ENCODE measurements at places on chromosomes 7 and 10.

- no peak for DNase-seq
Measured at GRCh38 chr7:132501956-132502355, 74.3 kb downstream of the PLXNA4 start.

DNA sequence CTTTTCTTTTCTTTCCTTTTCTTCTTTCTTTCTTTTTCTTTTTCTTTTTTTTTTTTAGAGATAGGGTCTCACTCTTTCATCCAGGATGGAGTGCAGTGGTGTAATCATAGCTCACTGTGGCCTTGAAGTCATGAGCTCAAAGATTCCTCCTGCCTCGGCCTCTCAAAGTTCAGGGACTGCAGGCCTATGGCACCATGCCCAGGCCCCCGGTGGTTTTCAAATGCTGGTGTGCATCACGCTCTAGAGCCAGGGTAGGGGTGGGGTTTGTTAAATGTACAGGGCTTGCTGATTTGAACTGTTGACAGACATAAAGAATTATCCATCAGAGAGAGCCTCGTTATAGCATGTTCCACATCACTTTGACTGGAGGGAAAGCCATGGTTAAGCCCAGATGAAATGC lies 5.8 kb downstream of the MINDY4 start:
- DNase-seq, result no peak

- DNase-seq, result no peak
Measured at GRCh38 chr10:68560186-68560942, at the start of gene TET1. Gene TET1 (plus strand): TSS chr10:68560337. CDS start chr10:68572339, 12,002 bp downstream.

DNA sequence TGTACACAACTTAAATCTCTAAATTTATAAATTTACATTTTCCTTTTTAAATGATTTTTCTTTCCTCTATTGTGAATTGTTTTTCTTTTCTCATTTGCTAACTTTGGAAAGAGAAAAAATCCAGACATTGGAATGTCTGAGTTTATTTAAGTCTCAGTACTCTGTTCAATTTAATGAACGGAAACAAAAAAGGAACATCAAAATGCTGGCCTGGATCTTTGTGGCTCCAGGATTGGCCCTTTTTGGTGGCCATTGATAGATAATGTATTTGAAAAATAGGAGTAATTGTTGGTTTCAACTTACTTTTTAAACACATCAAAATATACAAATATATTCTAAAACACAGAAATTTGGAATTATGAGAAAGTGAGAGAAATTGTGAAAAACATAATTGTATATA lies 336.0 kb downstream of the SUGCT start:
- DNase-seq, result no peak

- no peak for DNase-seq
Measured at GRCh38 chr7:90173127-90173844, 19.0 kb downstream of the STEAP1 start.

DNA sequence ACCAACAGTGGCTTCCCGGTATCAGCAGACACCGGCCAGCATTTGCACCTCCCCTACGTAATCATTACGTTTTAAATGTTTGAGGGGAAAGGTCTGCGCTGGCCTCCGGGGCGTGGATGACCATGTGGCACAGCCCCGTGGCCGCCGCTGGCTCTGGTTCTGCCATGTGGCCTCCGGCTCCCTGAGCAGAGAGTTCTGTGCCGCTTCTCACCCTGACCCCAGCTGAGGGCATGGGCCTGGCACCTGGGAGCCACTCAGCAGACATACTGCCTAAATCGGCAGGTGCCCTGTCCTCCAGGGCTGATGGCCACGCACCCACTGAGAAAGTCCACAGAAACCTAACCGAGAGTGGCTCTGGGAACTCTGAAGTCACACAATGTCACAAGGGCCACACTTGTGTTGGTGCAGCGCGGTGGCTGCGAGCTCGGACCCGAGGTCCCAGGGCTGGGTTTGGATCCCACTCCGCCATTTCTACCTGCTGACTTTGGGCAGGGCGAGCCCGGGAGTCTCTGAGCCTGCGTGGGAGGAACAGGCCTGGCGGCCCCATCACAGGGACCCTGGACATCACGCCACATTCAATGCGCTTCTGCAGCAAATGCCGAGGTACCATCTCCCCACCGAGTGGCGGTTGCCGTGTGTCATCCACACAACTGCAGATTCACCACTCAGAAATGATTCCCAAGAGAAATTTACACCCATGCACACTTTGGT lies 25.3 kb downstream of the CFAP46 start:
- DNase-seq, result no peak

GRCh38 chr7:77903597-77903996 lies 105.0 kb downstream of the PHTF2 start:
- no peak for DNase-seq

DNA sequence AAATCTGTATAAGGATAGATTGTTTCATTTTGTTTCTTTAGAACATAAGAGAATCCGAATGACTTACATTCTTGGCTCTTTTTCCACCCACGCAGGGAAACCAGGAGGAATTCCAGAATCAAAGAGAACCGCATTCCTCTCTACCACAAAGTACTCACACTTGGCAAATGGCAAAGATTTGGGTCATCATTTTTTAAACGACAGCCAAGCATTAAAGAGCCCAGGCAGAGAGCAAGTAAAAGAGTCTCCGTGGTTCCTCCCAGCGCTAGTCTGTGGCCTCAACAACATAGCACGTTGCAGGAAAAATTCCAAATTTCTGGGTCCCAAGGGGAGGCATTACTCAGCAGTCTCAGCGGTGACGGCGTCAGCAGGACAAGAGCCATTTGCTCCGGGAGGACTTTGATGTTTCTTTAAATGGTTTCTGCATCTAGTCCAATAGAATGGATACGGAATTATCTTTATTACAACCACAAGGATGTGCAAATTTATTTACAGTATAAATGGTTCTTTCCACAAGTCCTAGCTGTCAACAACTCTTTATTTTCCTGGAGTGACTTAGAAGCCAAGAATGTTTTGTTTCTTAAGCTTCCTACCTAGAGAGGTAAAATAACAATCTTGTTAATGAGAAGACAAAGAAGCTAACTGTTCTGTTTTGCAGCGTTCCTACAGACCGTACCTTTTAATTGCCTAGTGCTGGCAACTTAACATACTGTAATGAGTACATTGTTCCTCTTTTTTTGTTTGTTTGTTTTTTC lies 232.5 kb downstream of the SKIDA1 start:
- DNase-seq, result peak; percentile 83

DNA sequence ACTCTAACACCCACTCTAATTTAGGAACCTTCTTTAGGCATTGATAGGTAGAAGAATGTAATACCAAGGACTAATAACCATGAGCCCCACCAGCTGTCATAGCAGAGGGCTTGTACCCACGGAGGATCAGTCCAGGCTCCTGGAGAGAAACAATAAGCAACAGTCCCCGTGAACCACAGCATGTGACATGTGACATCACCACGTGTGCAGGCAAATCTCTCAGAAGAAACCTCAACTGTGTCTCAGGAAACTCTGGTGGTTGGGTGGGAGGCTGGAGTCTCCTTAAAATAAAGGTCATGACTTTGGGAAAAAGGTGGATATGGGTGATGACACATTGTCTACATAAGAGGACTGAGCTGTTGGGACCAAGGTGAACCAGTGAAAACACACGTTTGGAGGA lies 653.9 kb upstream of the FOXK1 start:
- no peak for DNase-seq

GRCh38 chr7:20442951-20443350 lies 112.3 kb downstream of the ITGB8 start:
- DNase-seq, result no peak

GRCh38 chr7:93160410-93160809 lies 12.2 kb upstream of the SAMD9L start:
- no peak for DNase-seq

GRCh38 chr7:91196058-91196457 lies 68.2 kb upstream of the FZD1 start:
- no peak for DNase-seq

DNA sequence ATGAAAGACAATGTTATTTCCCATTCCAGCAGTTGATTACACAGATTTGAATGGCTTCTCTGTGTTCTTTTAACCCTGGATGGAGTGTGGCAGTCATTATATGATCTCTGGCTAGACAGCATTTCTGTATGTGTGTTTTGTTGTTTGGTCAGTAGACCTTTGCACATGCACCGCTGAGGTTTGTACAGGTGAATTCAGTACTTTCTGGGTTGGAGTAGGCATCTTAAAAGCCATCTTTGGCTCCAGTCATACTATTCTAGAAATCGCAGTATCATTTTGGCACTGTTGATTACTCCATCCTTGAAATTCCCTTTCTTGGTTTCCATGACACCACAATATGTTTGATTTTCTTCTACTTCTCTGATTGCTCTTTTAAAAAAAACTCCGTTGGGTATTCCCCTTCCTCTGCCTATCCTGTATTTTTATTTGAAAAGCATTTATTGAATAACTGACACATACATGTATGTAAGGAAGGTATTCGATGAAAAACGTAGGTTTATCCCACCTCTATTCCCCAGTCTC lies 29.9 kb downstream of the TAS2R41 start:
- no peak for DNase-seq

- no peak for DNase-seq
Measured at GRCh38 chr7:23594879-23595604, 2.1 kb upstream of the CCDC126 start.

DNA sequence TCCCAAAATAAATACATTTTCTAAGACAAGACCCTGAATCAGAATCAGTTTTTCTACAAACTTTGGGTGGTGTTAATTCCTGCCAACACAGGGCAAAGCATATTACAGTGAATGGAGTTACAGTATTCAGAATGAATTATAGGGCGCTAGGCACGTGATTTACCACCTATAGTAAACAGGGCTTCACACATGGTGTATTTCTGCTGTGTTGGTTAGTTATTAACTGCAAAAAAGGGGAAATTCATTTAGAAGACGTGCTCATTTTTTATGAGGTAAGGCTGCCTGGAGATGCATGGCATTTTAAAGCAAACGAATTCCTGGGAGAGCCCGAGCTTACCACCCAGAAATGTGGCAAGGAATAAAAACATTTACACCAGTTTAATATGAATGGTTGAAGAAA lies 393.8 kb downstream of the LRMDA start:
- DNase-seq, result no peak

- no peak for DNase-seq
Measured at GRCh38 chr7:107982918-107983389, 20.0 kb downstream of the LAMB1 start.

DNA sequence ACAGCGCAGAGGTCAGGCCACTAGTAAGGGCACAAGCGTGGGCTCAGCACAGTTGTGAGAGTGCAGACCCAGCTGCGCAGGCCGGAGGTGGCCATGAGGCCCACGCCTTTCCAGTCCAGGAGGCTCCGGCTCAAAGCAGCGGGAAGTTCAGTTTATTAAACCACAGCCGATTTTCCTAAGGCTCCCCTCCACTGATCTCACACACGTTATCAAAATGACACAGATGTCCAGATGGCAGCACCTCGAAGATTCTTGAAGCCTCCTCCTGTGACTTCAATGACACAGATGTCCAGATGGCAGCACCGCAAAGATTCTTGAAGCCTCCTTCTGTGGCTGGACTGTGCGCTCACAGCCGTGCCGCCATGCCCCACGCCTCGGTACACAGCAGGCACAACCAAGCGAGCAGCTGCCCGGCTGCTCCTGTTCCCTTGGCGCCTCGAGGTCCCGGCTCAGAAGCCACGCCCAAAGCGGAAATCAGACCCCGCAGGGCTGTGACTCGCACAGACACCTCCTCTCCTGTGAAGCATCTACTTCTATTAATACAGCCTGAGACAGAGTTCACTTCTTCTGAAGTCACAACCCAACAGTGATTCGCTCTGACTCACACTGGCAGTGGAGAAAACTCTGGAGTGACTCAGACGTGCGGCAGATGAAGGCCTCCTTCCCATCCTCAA lies 122.7 kb downstream of the MAD1L1 start:
- peak; percentile 78 for DNase-seq

DNA sequence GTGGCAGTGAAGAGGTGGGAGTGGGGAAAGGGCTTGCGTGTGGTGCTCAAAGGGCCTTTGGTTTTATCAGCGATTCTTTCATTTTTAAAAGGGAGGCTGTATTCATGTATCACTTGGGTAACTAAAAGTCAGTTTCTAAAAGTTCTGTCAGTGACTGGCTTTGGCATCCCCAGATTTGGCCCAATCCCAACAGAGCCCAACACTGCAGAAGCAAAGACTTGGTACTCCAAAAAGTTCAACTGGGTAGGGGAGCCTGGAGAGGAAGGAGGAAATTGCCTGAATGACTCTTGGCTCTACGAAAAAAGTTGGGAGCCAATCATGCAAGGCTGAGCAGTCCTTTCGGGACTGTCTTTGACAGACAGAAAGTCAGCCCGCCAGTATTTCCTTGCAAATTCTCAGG lies 54.5 kb upstream of the COL13A1 start:
- no peak for DNase-seq

DNA sequence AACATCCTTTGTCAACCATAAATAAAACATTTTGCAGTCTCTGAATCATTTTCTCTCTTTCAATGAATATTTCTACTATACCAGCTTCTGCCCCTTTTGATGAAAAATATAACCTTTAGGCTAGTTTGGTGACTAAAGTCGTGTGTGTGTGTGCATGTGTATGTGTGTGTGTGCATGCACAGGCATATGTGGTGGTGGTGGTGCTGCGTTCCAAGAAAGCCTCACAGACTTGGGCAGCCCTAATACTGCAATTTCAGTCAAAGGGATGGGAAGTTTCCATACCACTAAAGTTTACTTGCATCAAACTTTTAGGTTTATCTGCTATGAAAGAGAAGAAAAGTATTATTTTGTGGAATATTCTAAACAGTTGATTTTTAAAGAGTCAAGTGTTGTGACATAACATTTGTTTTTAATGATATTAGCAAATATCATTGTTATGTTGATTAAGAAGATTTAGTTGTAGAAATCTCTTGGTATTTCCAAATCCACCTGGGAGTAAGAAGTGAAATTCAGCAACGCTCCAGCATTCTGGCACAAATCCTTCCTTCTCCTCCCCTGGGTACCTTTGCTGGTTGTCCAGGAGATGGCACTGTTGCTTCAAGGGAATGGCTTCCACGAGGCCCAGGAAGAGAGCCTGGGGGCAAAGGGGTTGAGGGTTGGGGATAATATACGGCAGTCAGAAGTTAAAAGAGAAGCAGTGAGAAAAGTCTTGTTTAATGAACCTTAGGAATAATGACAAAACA lies 41.5 kb downstream of the ASB4 start:
- no peak for DNase-seq

GRCh38 chr7:30347226-30348082 lies 63.1 kb downstream of the ZNRF2 start:
- DNase-seq, result no peak

DNA sequence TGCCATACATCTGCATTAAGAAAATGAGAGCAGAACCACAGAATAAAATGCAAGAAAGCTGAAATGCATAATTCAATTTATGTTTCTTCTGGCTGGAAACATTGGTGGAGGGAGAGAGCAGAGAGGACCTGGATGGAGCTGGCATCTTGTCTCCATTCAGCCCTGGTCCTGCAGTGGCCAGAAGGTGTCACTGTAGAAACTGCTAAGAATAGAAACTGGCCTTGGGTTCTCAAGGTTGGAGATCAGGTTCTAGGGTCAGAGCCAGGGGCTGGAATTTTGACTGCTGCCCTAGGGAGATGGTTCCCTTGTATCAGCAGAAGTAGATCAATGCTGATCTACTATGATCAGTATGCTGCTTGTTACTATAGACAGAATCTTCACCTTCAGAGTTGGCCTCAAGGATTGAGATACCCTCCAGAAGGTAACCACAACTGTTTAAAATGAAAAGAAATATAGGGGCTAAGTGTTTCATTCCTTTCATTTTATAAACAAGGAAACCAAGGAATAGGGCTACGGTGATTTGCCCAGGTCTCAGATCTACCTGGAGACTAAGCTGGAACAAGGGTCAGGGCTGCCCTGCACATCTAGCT lies 13.1 kb downstream of the TAS2R41 start:
- DNase-seq, result no peak

- DNase-seq, result no peak
Measured at GRCh38 chr7:131945957-131946544, 389.6 kb upstream of the PODXL start.

GRCh38 chr7:68107968-68108367 lies 1111.3 kb downstream of the TYW1 start:
- no peak for DNase-seq

GRCh38 chr10:10919976-10920375 lies 97.7 kb upstream of the CELF2 start:
- DNase-seq, result no peak

Measured in amniotic stem cell (primary cell).